ENCODE measurements at places on chromosomes 13 and 19.
A peak's percentile ranks its signal among the peaks of the same experiment; 100 is the strongest.

DNA sequence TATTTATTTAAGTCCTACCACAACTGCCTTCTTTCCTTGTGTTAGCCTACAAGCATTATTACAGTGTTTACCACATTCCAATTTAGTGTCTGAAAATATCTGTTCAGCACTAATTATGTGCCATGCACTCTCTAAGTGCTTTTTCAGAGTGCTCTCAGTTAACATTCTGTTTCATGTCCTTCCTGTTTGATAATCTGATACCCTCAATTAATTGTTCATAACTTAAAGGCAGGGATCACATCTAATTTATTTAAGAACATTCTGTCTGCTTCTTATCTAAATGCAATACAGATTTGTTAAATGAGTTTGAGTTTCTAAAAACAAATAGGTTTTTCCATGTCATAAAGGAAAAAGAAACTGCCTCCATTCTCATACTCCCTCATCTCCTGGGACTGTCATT, 649.6 kb upstream of the ATXN8OS start:
- peak; percentile 25 for DNase-seq

- no peak for DNase-seq
Measured at GRCh38 chr13:50650592-50651504, 192.6 kb downstream of the DLEU7 start.

DNA sequence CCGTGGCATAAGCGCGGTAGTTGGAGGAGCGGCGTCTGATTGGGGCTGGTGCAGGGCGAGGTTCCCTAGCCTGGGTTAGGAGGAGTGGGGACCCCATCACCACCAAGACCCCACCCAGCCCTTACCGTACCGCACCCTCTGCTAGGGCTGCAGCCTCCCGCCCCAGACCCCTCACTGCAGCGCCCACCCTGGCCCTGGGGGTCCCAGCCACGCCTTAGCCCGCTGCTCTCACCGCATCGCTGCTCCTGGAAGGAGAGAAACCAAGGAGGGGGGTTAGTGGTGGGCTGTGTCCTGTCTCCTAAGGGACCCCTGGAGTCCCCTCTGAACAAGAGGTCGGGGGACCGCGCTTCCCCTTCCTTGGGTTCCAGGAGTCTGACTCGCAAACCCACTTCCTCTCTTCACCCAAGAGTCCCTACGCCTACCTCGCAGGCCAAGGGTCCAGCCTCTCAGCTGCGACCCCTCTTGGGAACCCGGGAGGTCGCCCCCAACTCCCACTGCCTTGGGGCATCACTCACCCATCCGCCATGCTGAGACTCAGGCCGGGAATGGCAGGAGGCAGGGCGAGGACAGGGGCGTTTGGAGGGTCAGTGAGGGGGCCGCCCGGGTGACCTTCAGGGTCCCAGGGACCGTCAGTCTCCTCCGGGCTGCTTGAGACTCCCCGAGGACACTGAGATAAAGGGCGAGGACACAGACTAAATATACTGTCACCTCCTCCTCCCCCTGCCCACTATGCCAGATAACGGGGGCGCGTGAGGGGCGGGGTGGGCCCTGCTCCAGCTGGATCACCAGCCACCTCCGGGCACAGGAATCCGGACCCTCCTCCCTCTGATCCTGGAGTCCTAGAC, at the start of gene TNNI3:
TSS of gene TNNI3 (minus strand) at position 669 of the 845 bp plus-strand sequence. CDS start at position 526, 143 bp downstream.
- DNase-seq = no peak

- DNase-seq = no peak
Measured at GRCh38 chr13:113157929-113158747, at the start of gene PROZ. Gene PROZ, plus strand, starts transcription at chr13:113158648. Its CDS starts 13 bp downstream, at chr13:113158661.

DNA sequence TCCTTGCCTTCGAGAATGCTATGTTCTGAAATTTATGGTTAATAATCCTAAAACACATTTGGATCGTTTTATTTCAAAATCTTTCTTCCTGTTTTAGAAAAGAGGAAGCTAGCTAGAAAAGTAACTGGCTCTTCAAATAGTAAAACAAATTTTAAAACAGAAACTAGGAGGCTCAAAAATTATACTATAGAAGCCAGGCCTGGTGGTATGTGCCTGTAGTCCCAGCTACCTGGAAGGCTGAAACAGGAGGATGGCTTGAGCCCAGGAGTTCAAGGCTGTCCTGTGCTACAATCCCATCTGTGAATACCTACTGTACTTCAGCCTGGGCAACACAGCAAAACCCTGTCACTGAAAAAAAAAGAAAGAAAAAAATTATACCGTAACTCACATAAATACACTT, 57.9 kb downstream of the ELF1 start:
- DNase-seq = no peak

DNA sequence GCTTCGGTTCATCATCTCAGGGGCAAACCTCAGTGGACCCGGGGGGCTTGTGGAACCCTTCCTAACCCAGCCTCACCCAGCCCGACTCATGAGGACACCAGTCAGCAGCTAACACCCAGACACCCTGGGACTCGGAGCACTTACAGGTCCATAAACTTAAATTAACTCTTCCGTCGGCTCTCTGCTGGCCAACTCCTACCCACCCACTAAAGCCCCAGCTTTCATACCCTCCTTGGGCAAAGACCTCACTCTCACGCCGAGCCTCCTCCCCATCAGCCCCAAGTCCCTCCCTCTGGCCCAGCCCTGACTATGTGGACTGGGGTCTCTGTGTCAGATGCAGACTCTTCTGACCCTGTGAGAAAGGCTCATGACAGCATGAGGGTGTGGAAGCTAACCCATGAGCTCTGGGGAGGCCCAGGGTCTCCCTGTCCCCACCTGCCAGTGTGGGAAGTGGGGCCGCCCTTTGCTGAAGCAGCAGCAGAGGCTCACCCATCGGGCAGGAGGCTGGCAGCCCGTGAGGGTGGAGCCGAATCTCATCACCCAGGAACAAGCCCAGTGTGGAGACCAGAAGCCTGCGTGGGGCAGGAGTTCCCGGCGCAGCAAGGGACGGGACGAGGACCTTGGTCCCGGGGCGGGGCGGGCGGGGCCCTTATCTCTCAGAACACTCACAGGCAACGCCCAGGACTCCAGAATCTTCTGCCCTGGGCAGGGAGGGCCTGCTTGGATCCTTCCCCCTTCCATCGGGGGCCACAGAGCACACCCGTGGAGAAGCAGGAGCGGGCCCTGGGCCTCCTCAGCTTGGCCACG, 19.8 kb downstream of the TCF3 start:
- DNase-seq = no peak

- DNase-seq = no peak
Measured at GRCh38 chr13:42125046-42125445, 76.6 kb downstream of the DGKH start.
